Activated B cell treated with CpG ODN at 0.5 μM for 24 hours (primary cell): ENCODE measurements at places on chromosomes 7 and 10.

- no peak for DNase-seq
These were observed 15.3 kb downstream of the IGF2BP3 start for GRCh38 chr7:23454881-23455526.

- no peak for DNase-seq
These were observed 165.9 kb downstream of the DNAJB6 start for GRCh38 chr7:157502701-157503111.

GRCh38 chr10:58068809-58069208 is 198.9 kb downstream of the IPMK start:
- DNase-seq = no peak

DNA sequence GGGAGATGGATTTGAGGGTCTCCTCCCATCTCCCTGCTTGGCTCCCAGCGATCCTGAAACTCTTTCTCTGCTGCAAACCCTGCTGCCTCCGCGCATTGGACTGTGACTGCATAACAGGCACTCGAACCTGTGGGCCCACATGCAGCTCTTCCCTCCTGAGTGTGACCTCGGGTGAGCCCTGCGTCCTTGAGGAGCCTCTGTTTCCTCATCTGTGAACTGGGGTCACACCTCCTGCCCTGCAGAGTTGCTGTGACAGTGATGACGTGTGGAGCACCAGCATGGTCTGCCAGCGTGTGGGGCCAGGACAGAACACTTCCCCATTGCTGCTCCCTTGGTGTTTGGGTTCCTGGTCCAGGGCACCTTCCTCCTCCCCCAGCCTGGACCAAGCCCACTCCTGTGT is 46.9 kb upstream of the PSMG3 start:
- DNase-seq = no peak

DNA sequence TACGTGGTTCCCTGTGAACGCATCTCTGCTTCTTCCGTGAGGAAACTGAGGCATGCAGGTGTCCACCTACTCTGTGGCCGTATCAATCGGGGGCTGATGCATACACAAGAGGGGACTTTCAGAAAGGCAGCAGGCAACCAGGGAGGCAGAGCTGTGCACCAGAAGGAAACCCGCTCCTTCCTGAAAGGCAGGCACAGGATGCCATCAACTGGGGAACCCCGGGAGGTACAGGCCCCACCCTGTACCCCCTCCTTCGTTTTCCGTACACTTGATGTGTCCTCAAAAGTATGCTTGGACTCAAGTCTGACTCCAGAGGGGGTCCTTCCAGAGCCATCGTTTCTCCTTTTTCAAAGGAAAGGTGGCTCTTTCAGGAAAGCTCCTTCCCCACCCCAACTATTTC is 59.5 kb downstream of the ASB13 start:
- DNase-seq = no peak

GRCh38 chr10:84599254-84599653 is 270.9 kb downstream of the CCSER2 start:
- no peak for DNase-seq

GRCh38 chr7:17408904-17409290 is 110.4 kb downstream of the AHR start:
- no peak for DNase-seq

- DNase-seq = no peak
These were observed 10.8 kb upstream of the ST7 start for GRCh38 chr7:116942504-116942903.

GRCh38 chr7:51222916-51223315 is 93.7 kb downstream of the COBL start:
- no peak for DNase-seq

GRCh38 chr10:121696854-121697253 is 98.6 kb upstream of the FGFR2 start:
- no peak for DNase-seq

DNA sequence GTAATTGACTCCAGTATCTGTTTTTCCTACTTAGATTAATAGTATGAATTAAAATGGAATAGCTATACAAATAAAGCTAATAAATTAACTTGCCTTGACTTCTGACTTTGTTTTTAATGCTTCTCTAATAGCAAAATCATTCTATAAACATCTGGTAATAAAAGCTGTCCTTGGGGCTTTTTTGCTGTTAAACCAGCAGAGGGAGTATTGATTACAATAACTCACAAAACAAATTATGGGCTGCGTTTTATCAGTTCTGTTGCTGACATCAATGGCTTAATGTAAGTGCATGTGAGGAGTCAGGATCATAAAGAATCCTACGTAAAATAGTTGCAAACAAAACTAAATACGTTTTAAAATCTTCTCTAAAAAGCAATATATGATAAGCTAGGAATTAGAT is 667.8 kb downstream of the PCDH15 start:
- no peak for DNase-seq

- no peak for DNase-seq
These were observed 93.5 kb upstream of the LYZL2 start for GRCh38 chr10:30722956-30723620.

DNA sequence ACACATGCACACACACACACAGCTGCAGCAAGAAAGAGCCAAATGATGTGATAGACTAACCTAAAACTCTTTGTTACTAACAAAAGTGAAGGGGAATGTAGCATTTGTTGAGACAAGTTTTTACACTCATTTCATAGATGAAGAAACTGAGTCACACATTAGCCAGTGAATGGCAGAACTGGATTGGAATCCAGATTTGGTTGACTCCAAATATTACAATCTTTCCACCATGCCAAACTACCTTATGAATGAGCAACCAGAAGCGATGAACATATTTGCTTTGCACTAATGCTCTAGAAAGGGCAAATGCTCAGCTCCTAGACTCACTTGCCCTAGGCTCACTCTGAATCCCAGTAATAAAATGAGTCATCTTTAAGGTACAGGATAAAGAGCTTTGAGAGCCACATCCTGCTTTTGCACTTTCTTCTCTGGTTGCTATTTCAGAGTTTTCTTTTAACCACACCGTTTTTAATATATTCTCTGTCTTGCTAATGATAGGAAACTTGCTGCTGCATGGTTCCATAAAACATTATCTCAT is 111.9 kb downstream of the GPAM start:
- no peak for DNase-seq

DNA sequence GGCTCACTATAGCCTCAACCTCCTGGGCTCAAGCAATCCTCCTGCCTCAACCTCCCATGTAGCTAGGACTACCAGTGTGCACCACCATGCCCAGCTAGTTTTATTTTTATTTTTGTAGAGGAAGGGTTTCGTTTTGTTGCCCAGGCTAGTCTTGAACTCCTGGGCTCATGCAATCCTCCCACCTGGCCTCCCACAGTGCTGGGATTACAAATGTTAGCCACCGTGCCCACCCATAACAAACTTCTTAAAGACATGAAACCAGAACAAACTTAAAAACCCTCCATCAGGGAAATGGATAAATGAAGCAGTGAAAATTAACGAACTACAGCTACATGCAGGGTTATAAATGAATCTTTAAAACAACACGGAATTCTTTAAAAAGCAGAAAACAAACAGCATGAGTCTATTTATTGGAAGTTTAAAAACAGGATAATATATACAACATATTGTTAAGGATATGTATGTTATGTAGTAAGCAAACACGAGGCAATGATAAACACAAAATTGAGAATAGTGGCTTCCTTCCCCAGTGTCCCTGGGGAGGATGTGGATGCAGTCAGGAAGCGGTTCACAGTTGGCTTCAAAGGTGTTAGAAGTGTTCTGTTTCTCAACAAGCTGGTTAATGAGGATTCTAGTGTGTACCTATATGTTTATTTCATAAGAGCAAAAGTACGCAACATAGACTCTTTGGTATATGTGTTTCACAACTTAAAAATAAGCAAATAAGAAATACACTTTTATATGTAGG is 128.2 kb upstream of the IMMP2L start:
- no peak for DNase-seq

DNA sequence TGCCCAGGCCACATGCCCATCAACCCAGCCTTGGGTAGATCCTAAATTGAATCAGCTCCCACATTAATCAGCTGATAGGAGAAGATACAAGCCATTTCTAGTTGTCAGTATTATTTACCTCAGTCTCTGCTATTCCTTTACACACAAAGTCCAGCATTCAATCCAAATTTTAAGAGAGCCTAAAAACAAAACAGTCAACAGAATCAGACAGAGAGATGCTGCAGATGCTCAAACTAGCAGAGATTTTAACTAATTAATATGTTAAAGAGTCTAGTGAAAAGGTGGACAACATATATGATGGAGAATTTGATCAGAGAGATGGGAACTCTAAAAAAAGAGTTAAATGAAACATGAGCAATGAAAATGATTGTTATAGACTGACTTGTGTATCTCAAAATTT is 14.4 kb upstream of the IL15RA start:
- DNase-seq = no peak

DNA sequence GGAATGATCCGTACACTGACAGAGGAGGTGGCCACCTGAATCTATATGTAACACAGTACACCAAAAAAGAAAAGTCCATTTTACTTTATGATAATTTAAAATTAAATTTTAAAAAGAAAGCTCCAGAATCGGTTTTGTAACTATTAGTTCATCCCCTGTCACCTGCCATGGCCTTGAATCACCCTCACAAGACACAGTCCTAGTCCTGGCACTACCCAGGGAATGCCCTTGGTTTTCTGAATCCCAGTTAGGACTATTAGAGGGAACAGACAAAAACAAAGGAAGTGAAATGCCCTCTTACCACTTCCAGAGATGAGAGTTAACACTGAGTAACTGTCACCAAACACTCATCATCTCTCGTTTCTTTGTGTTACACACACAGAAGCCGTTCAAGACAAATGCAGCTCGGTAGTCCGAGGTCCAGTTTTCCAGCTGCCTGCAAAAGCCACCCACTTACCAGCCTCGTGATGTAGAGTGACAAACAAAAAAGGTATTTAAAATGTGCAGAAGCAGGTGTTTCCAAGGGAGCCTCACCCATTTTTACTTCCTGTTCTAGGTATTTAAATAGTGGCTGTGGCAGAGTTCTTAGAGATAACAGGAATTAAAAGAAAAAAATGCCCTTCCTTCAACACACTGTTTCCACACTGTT is 6.1 kb downstream of the PTPRN2 start:
- no peak for DNase-seq

DNA sequence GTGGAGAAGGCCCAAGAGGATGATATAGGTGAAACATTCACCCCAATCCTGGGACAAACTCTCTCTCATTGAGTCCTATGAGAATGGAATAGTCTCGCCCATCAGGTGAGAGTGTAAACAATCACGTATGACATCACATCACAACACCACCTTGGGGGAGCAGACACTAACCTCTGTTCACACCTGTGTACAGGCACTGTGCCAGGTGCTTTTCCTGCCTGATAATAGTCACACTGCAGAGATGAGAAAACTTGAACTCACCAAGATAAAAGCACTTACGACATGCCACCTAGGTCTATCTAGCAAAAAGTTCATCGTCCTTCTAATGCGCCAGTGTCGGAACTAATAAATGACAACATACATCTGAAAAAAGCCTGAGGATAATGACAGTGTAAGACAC is 187.8 kb downstream of the FAM107B start:
- DNase-seq = no peak

- DNase-seq = no peak
These were observed 223.8 kb downstream of the PRPF18 start for GRCh38 chr10:13810568-13810967.

GRCh38 chr7:35748371-35748770 is 52.5 kb upstream of the SEPTIN7 start:
- no peak for DNase-seq

DNA sequence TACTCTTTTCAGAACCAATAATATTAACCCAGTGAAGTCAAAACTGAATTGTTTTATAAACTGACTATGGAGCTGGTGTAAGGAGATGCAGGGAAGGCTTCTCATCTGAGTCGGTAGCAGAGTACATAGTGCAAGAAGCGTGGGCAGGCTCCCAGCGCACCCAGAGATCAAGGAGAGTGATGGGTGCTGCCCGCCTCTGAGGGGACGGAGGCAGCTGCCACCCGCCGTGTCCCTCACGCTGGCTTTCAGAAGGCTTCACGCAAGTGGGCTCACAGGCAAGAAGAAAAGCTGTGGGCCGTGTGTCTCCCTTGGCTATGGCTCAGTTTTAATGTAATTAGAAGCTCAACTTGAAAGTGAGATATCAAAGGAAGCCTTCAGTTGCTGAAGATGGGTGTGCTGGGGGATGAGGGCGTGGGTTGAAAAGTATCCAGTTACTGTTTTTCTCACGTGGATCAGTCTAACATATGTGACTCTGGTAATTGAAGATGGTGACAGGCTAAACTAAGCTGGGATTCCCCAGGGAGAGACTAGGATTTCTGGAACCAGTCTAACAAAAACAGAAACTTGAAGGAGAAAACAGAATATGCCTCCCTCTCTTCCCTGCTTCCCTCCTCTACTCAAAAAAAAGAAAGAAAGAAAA is 159.9 kb downstream of the MGMT start:
- no peak for DNase-seq

DNA sequence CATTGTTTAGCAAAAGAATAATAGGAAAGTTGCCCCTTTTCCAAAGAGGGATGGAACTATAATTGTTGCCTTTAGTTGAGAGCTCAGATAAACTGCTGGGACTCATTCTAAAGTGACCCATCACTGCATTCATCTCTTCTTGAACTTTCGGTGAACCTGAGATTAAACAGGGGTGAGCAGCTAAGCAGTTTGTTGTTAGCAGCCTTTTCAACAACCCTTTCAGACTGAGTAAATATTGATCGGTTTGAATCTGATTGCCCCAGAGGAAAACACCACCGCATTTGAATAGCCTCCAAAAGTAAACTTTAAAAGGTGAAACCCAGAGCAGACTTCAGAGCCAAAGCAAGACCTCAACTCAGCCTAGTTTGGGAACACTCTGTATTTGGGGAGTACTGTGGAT is 4.7 kb downstream of the HOXA1 start:
- DNase-seq = no peak

DNA sequence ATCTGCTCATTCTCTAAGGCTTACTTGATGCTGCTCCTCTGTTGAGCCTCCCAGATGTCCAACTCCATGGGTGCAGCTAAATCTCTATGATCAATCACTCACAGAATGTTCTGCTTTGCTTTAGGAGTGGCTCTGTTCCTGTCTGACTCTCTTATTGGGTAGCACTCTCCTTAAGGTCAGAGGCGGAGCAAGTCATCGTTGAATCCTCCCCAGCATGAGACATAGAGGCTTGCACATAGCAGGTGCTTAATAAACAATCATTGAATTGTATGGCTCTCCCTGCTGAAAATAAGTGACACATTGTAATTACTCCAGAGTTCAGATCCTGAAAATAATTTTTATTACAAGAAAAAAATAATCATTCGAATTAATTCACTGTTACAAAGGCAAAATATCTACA is 69.7 kb downstream of the NPS start:
- DNase-seq = no peak

DNA sequence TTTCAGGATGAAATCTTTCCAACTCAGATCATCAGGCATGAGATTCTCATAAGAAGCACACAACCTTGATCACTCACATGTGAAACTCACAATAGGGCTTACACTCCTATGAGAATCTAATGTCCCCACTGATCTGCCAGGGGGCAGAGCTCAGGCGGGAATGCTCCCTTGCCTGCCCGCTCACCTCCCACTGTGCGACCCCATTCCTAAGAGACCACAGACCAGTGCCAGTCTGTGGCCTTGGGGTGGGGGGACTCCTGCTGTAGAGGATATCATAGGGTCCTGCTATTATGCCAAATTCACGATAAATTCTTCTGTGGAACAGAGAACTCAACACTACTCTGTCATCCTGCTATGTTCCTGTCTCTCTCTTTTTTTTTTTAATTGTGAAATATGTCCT is 5.2 kb upstream of the RASGEF1A start:
- DNase-seq = no peak
